Endothelial cell (in vitro differentiated cells): ENCODE measurements at places on chromosomes 13 and 19.

DNA sequence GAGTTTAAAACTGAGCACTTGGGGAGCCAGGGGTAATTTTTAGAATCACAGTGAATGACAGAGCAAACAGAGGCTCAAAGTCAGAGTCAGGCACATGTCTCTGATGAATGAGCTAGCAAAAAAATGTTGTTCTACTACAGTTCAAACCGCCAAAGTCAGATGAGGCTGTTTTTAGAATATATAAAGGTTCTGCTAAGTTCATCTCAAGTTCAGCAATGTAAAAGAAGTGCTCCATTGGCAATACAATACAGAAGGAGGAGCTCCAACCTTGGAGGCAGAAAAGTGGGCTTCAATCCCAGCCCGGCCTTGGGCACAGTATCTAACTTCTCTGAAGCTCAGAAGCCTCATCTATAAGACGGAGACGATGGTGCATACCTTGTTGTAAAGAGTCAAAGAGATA, 70.1 kb upstream of the IPO5 start:
- peaks cover 4% of the 10 kb centered on the region for H3K36me3 ChIP-seq
- H3K27me3 ChIP-seq = peaks cover 12% of the 10 kb centered on the region
- H3K27ac ChIP-seq = no peak overlapping the region
- peaks cover 6% of the 10 kb centered on the region for H3K4me1 ChIP-seq
- no peak overlapping the region for H3K4me3 ChIP-seq

- H3K4me3 ChIP-seq = no peak overlapping the region
- no peak overlapping the region for H3K27ac ChIP-seq
- H3K36me3 ChIP-seq = no peaks in the 10 kb centered on the region
These were observed 88.8 kb downstream of the GNG7 start for GRCh38 chr19:2613507-2614295.

DNA sequence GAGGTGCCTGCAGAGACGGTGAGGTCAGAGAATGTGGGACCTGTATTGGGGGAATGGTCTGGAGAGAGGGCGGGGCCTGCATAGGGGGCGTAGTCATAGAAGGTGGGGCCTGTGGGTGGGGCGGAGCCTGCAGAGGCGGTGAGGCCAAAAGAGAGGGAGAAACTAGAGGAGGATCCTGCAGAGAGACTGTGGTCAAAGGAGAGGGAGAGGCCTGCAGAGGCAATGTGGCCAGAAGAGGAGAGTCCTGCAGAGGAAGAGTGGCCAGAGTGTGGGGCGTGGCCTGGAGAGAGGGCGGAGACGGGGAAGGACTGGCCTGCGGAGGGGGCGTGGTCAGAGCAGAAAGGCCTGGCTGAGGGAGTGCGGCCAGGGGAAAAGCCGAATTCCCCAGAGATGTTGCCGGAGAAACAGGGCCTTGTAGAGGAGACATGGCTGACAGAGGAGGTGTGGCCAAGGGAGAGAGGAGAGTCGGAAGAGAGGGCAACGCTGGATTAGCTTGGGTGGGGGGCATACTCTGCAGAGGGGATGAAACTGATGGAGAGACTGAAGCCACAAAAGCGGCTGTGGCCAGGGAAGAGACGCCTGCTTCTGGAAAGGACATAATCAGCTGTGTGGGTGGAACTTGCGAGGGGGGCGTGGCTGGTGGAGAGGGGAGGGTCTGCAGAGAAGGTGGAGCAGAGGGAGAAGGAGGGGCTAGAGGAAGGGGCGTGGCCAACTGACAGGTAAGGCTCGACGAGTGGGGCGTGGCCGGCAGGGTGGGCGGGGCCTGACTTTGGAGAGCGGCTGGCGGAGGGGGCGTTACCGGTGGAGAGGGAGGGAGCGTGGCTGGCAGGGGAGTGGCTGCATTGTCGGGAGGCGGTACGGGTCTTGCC, 2.5 kb downstream of the PRR36 start:
- peaks cover 22% of the 10 kb centered on the region for H3K27me3 ChIP-seq
- no peaks in the 10 kb centered on the region for H3K36me3 ChIP-seq
- peak overlapping the region; percentile 26 for H3K4me3 ChIP-seq

DNA sequence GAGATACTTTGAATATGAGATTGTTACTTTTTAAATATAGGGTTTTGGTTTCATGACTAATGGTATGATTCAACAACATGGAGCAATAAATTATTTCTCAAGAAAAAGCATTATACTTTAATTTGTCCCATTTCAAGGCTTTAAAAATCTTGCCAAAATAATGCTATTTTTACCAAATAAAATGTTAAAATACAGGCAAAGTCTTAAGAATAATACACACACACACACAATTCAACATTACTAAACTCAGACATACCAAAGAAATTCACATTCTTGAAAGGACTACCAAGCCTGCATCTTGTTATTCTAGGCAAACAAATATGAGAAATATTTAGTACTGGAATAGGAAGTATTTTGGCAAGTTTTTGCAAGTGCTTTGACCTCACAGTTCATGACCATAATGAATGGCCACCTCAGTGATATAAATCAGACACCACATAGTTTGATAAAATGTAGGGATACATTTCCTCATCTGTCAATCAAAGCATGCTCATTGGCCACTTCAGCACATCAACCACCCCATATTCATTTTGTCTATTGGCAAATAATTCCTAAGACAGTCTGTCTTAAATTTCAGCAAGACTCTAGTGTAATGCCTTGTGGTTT, 107.2 kb downstream of the NALCN start:
- no peak for DNase-seq
- H3K27me3 ChIP-seq = no peaks in the 10 kb centered on the region
- H3K4me3 ChIP-seq = no peak overlapping the region

DNA sequence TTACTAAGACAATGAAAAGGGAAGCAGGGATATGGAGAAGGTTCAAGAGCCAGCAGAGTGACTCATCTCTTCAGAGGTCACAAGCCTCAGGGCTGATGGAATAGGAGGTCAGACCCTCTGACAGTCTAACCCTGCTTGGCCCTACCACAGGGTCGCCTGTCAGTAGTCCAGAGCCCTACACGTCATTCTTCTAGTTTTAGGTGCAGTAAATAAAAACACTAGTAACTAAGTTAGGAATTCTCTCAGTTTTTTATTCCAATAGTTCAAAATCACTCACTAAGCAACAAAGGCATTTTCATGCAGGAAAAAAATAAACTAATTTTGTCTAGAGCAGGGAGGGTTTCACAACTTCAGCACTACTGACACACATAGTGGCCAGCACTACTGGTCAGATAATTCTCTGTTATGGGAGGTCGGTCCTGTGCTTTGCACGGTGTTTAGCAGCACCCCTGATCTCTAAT, 27.2 kb downstream of the FOXO1 start:
- H3K4me1 ChIP-seq = peaks cover 45% of the 10 kb centered on the region
- no peak overlapping the region for H3K27ac ChIP-seq
- peaks cover 2% of the 10 kb centered on the region for H3K27me3 ChIP-seq
- no peak overlapping the region for H3K4me3 ChIP-seq
- peaks cover 9% of the 10 kb centered on the region for H3K36me3 ChIP-seq

- H3K4me1 ChIP-seq = no peaks in the 10 kb centered on the region
- H3K36me3 ChIP-seq = peaks cover 16% of the 10 kb centered on the region
- DNase-seq = no peak
- H3K27ac ChIP-seq = no peak overlapping the region
- peaks cover 9% of the 10 kb centered on the region for H3K27me3 ChIP-seq
These were observed 31.7 kb downstream of the ACTL9 start for GRCh38 chr19:8666814-8667405.

- H3K36me3 ChIP-seq = no peaks in the 10 kb centered on the region
- no peak for DNase-seq
- H3K27ac ChIP-seq = no peak overlapping the region
- peaks cover 14% of the 10 kb centered on the region for H3K4me1 ChIP-seq
- no peak overlapping the region for H3K4me3 ChIP-seq
- H3K27me3 ChIP-seq = peaks cover 16% of the 10 kb centered on the region
These were observed 4.6 kb upstream of the SSBP4 start for GRCh38 chr19:18414504-18415177.
